ENCODE measurements at places on chromosomes 5 and 9.

GRCh38 chr5:142852416-142853198, 82.4 kb downstream of the ARHGAP26 start:
- peak; percentile 37 for DNase-seq

- DNase-seq, result no peak
Measured at GRCh38 chr9:133608382-133608781, 807 bp downstream of the FAM163B start.

GRCh38 chr9:11323457-11323856, 710.7 kb upstream of the PTPRD start:
- DNase-seq, result no peak

DNA sequence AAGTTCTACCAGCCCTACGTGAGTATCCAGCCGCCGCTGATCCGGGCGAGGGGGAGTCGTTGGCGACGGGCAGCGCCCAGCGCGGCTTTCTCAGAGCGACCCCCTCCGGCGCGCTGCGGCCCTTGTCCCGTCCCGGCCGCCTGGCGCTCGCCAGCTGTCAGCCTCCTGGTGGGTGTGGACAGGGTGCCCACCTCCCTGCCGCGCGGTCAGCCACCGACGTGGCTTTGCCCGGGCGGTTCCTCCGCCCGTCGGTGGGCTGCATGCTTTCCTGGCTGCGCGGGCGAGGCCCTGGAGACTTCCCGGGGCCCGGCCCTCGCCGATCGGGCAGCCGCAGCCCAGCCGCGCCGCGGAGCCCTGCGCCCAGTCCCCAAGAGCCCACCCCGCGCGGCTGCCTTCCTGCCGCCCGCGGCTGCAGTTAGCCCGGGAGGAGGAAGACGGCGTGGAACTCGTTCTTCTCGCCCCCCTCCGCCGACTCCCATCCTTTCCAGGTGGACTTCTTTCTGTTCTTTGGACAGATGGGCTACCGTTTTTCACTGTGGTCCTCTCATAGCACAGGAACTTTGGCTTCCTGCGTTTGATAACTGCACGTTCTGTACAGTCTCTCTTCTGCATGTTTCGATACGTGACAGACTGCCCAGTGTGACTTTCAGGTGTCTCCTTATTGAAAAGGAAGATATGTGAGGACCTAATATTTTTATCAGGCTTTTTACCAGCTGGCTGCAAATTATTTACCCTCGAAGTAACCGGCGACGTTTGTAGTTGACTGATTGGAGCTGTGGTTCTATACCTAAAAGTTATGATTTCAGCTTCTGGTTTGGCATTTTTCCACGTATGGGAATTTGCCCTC, 577 bp downstream of the AP3S1 start:
- peak; percentile 76 for DNase-seq

DNA sequence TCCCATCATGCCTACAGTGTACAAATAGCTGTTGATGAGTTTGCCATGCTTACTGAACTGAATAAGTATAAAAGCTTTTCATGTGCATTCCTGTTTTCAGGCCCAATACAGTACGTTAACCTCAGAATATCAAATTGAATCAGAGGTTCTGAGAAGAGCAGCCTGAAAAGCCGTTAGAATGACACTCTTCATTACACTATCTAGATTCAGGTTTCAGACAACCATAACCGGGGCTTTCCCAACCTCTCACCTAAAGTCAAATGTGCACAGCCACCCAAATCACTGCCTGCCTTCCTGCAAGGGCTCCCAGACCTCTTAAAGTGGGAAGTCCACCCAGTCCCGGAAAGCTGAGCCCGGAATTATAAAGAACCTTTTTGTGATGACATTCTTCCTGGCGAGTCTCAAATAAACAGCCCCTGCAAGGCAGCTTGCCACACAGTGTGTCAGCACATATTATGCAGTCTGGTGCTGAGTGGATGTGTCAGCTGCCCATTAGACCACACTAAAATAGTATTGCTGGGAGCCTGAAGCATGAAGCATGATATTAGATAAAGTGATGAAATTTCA, 245.8 kb downstream of the TLE4 start:
- no peak for DNase-seq

DNA sequence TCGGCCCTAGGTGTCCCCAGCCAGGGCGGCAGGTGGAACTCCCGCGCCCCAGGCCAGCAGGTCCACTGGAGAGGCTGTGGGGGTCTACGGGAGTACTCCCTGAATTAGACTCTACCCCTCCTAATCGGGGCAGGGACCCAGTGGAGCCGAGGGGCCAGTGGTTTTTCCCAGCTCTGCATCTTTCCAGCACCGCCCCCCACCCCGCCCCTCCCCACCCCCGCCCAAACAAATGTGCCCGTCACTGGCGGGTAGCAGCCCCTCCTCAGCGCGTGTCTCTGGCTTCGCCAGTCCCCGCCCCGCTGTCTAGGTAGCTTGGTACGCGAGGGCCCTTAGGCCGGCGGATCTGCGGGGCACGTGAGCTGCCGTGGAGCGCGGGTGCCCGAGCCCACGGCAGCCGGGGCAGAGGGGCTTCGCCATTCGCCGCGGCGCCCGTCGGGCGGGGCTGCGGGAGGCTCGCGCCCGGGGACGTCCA, 7.0 kb downstream of the UNC5A start:
- no peak for DNase-seq

DNA sequence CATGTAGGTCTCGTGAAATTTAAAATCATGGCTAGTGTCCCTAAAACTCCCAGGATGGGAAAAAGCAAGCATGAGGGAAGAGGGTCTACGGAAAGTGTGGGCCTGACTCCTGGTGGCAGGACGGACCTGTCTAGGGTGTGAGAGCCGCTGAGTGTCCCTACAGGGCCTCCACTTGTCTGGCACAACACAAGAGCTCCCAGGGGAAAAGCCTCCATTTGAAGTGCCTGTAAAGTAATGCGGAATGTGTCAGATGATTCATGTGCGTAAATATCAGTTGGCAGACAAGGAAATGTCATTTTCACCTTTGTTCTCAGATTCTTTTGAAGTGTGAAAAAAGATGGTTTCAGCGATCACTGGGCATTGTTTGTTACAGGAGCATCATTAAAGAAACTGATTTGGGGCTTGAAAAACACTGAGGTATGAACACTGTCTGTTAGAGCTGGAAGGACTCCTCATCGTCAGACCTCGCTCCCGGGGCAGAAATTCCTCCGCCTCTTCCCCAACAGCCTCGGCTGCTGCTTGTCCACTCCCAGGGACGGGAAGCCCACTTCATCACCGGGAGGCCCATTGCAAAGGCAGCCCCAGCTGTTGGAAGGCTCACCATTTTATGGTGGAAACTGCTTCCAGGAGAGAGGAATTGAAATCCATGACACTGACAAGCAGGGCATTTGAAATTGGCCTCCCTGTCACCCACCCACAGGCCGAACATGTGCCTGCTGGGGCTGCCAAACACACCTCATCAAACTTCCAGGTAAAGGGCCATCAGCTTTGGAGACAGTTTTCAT, 240.8 kb downstream of the FSTL4 start:
- no peak for DNase-seq

DNA sequence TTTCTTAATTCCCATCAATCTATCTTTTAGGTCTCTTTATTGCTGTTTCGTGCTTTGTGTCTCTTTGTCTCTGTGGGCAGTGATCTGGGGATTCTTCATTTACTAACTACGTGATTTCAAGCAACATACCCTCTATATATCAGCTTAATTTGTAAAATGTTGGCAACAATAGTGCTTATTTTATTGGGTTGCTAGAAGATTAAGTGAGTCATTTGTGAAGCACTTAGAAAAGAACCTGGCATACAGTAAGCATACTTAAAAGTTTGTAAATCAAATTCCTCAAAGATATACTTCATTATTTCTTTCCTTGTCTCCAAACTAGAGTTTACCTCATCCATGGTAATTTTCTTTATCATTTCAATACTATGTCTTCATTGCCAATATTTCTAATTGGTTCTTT, 669.7 kb downstream of the MAT2B start:
- DNase-seq, result no peak

DNA sequence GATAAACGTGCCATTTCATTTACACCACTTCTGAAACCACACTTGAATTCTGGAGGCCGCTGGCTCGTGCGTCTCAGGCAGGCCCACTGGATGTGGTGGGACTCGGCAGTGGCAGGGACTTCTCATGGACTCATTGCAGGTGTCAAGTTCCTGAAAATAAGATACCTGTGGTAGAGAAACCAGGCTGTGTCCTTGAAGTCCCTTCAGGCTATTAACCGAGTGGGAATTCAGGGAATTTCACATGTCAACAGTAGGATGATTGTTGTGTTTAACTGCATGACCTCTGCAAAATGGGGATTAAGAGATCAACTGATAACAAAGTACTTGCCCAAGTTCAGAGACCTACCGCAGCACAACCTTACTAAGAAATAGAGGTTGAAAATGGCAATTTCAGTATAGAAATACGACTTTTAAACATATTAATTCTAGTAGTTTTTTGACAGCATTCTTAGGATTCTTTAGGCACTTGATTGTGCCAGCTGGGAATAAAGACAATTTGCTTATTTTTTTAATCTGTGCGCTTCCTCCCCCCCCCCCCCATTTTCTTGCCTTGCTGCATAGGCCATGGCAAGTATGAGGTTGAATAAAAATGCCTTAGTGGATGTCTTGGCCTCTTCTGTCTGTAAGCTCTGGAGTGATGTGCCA, 26.8 kb downstream of the TRIP13 start:
- DNase-seq, result no peak

GRCh38 chr5:144209361-144209760, 38.7 kb downstream of the KCTD16 start:
- DNase-seq, result no peak

- no peak for DNase-seq
Measured at GRCh38 chr9:84983749-84984148, 314.2 kb downstream of the NTRK2 start.

GRCh38 chr9:98972716-98973115, 29.0 kb downstream of the COL15A1 start:
- DNase-seq, result no peak

- DNase-seq, result no peak
Measured at GRCh38 chr9:91180240-91180929, 181.3 kb downstream of the AUH start.

DNA sequence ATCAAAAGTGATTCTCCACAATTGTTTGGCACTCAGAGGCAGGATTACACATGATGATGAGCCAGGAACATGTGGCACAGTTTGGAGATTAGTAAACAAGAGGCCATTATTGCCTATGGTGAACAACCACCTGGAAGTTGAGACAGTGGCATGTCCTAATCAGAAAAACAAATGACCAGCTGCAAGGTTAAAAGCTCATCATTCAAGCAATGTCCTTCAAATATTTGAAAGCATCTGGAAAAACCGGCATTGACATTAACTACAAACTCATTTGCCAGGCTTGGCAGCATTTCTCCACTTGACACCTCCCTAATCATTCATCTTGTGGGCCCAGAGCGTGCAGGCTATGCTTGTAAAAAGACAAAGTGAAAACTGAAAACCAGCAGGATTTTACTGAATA, 80.6 kb upstream of the MEGF10 start:
- no peak for DNase-seq

DNA sequence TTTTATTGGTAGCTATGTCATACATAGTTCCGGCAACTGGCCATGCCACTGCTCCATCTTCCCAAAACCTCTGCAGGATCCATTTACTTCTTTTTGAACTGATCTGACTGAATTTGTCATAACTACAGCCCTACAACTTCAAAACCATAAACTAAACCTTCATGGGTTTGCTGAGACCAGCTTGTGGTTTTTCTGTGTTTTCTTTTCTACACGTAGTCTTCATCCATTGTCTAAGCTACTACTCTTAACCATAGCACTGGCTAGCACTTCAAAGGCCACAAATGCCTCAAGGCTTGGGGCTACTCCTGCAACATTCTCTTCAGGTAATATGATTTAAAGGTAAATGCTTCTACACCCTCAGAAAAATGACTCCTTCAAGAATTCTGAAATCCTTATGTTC, 9.0 kb upstream of the KIF2A start:
- no peak for DNase-seq

DNA sequence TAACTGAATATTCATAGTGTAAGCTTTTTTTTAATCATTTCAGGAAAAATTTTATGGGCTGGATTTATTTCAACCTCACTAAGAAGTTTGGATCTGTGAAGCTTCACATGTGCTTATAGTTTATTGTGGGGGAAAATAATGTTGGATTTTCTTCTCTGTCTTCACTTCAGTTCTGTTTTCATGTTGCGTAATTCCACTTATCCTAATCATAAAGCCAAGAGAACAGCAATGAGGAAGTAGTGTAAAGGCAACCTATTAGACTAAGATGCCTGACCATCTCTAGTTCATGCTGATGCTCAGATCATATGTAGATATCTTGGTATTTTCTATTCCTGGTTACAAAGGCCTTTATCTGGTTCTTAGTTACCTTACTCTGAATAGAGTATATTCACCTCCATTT, 50.0 kb downstream of the CD180 start:
- DNase-seq, result peak; percentile 79

- no peak for DNase-seq
Measured at GRCh38 chr9:15670246-15670645, 117.4 kb downstream of the CCDC171 start.

DNA sequence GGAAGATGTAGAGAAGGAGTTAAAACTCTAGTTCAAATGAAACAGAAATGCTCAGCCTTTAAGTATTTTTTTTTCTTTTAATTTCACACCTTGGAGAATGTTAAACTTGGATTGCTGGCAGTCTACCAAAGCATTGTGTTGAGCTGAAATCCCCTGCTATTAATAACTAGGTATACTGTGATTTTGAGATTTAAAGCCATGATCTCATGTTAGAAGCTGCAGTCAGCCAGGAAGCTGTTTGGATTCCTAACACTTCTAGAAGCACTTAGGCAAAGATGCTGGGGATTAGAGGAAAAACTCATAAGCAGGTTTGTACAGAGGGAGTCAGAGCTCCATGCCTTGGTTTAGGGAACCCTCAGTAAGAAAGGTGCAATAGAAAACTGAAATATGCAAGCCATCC, 141.4 kb downstream of the KIF4B start:
- no peak for DNase-seq

GRCh38 chr5:129461711-129462332, 1.7 kb downstream of the ADAMTS19 start:
- no peak for DNase-seq

DNA sequence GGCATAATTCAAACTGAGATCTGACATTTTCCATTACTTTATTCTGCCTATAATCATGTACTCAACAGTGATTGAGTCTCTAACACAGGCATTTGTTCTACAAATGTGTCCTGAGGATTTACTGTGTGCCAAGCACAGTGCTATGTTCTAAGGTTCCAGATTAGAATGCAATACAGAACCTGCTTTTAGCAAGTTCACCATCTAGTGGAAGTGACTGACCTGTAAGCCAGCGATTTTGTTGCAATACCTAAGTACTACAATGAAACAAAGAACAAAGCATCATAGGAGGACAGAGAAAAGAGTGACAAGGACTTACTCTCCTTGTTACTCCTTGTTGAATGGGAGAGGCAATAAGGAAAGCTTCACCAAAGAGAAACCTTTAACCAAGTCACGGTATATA, 348.1 kb downstream of the ELAVL2 start:
- no peak for DNase-seq

- DNase-seq, result no peak
Measured at GRCh38 chr5:35758151-35758724, 98.5 kb upstream of the IL7R start.

- DNase-seq, result no peak
Measured at GRCh38 chr5:2921176-2921575, 169.7 kb upstream of the IRX2 start.

- DNase-seq, result no peak
Measured at GRCh38 chr5:52010454-52010853, 627.2 kb downstream of the ISL1 start.
